Tongue (tissue), 3 donors: ENCODE measurements at places on chromosomes 5 and 9. TPM values are rescaled to one million over a fixed set of nuclear protein-coding genes. Genes with fewer than 3 reads are reported as not detected.

The LHX3 gene
- total RNA-seq = not detected

The CCDC183 gene
- total RNA-seq = not detected

The CCL28 gene
- 13.0 TPM for total RNA-seq

The ADAMTSL2 gene
- total RNA-seq = 4.3 TPM

The RETREG1 gene
- 160 TPM for total RNA-seq

The PTBP3 gene
- 32.1 TPM for total RNA-seq

The C1QTNF3 gene
- total RNA-seq = 122 TPM

The PLPPR1 gene
- total RNA-seq = 0.92 TPM

The IL3 gene
- total RNA-seq = not detected

- DNase-seq = no peak
Measured at GRCh38 chr9:135960411-135961276, 529 bp downstream of the UBAC1 start.

GRCh38 chr5:65062469-65063083, 293.8 kb downstream of the CWC27 start:
- DNase-seq = no peak

GRCh38 chr5:56520986-56521730, 288.0 kb upstream of the ANKRD55 start:
- DNase-seq = no peak

DNA sequence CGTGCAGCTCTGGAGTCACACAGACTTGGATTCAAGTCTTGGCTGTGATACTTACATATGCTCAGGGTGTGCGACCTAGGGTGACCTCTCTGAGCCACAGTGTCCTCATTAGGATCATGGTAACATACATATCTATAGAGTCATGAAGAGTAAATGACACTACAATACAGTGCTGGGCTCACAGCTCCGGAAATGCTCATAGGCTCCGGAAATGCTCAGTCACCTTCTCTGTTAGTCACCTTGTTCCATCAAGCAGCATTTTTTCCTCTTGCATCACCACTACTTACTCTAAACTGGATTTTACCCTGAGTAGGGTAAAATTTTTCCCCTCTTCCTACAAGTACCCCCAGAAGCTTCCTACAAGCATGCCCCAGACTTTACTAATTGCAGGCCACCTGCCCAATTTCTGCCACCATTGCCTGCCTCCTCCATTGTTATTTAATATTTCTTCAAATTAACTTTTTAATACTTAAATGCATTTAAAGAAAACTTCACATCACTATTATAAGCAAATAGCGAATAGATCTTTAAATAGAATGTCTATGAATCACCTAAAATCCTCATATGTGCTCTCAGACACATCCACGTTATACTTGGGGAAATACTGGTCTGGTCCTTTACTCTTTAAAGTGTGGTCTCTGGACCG, 147.6 kb upstream of the SPRY4 start:
- DNase-seq = no peak

DNA sequence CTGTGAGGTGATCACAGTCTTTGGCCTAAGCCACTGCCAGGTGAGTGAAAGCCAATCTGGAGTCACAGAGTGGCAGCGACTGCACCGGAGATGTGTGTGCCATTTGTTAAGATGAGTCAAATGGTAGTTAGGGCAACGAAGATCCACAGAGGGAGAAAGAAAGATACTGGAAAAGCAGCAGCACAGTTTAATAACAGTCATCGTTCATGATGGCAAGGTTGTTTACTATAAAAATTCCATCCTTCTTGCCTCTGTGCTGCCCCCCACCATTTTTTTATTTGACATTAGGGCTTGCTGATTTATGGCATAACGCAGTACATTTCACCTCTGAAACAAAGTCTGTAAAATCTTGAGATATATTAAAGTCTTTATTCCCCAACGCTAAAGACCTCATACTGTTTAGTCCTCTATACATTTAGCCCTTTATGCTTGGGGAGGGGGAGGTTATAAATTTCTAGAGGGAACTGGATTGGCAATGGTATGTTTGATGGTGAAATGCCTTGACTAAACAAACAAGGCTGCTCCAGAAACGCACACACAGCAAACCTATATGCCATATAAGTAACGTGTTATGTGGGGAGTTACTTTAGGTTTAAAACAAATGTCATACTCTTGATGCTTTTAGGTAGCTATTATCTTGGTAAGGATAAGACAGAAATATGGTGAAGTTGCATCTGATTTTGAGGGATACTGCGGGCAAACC, 55.8 kb upstream of the ABL1 start:
- DNase-seq = no peak

DNA sequence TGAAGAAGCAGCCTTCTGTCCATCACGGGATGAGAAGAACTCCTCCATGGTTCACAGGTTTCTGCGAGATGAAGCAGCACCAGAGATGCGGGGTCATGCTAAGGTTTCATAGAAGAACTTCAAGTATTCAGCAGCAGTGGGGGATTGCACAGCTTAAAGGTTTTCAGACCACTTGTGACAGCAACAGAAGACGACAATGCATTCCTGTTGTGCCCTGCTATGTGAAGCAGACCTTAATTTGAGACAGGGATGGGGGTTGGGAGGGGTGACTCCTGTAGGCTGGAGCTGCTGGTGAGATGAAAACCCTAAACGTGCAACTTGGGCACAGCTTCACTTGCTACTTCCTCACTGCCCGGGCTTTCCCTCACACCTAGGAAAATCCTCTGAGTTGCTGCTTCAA, 256.0 kb downstream of the SLIT3 start:
- DNase-seq = no peak

GRCh38 chr5:134114886-134115805, 665 bp downstream of the TCF7 start:
- DNase-seq = no peak

DNA sequence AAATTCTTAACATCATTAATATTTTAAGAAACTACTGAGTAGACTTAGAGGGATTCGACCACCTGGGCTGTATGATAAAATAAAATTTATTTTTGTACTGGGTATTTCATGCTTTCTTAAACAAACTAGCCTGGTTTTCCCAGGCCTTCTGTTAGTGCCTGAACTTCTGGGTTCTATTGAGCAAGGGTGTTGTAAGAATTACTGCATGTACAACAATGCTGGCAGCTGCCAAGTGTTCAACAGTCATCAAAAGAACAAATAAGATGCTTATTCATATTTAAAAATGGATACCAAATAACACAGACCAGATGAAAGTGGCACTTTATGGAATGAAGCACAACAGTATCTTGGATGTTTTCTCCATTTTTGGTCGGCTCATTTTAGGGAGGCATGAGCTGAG, 123.2 kb upstream of the FBXL7 start:
- DNase-seq = no peak

- no peak for DNase-seq
Measured at GRCh38 chr5:103886826-103887225, 324.2 kb upstream of the NUDT12 start.

- DNase-seq = no peak
Measured at GRCh38 chr5:107597803-107598202, 72.9 kb downstream of the EFNA5 start.

DNA sequence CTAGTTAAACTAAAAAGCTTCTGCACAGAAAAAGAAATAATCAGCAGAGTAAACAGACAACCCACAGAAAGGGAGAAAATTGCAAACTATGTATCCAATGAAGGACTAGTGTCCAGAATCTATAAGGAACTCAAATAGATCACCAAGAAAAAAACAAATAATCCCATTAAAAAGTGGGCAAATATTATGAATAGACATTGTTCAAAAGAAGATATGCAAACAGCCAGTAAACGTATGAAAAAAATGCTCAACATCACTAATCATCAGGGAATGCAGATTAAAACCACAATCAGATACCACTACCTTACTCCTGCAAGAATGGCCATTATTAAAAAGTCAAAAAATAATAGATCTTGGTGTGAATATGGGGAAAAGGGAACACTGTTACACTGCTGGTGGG, 119.9 kb downstream of the FRMD3 start:
- no peak for DNase-seq

- no peak for DNase-seq
Measured at GRCh38 chr5:152270096-152270495, 135.0 kb downstream of the NMUR2 start.

DNA sequence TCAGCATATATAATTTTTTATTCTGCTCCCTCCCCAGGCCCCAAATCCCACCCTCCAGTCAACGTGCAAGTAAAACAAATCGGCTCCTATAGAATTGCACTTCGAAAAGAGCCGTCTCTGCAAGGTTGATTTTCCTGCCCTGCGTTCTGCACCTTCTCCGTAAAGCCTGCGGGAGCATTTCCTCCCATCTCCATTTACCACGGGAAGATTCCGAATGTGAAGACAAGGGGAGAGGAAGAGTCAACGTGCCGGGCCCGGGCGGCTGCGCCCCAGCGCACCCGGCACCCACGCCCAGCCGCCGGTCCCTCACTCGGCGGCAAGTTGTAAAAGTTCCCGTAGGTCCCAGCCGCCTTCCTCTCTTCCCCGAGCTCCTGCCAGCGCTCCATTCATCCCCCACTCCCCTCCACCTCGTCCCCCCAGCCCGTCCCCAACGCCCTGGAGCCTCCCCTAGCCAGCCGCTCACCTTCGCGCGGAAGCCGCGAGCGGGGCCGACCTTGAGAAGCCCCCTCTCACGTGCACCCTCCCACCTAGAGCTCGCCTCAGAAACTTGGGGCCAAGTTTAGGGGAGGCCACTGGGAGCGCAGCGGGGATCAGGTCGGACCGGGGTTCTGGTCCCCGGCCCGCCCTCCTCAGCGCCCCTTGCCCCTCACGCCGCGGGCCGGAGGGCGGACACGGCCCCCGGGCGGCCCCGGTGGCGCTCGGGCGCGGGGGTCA, 431 bp downstream of the BNC2 start:
- peak; percentile 53 for DNase-seq

DNA sequence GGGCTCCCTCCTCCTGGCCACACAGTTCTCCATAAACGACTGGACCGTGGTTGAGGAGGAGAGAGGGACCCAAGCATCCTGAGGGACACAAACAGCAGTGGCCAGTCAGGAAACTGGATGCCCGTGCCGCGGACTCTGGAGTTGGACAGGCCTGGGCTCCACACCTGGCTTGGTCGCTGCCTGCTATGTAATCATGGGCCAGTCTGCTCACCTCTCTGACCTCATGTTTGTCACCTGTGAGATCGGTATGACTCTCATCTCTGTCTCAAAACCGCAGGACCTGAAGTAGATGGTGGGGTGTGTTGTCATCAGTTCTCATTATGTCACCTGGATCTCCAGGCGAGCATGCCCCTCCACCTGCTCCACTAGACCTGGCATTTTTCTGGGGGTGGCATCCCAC, 14.5 kb downstream of the CXXC5 start:
- DNase-seq = no peak

DNA sequence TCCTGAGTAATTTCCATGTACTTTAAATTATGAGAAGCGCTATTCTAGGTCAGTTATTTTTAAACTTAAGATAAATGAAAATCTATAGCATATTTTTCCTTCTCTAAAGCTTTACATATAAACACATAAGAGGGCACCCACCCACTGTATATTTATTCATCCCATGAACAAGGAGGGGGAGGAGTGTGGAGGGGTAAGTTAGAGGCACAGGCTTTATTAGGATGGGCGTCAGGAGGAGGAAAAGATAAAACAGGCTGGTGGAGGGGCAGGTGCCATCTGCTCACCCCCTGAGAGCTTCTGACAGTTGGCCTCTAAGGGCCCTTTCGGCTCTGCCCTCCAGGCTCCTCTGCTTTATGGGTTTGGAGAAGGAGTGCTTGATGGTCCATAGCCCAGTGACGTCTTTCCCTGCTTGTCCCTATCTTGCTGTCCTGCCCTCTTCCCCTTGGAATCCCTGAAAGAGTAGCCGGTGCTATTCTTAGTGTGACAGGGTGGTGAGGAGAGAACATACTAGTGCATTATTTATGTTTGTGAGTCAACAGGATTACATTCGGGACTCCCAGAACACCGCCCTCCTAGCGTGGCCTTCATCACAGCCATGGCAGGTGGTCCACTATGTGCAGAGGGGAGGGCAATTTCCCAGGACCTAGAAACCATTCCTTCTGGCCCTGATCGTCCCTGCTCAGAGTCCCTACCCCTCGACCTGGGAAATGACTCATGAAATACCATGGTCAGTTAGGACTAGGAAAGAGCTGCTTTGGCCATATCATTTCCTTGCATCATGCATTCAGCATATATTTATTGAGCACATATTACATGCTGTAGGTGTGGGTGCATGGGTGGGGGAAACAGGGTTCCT, 7.9 kb upstream of the SYNPO start:
- DNase-seq = peak; percentile 61

- no peak for DNase-seq
Measured at GRCh38 chr9:27602142-27602861, 29.0 kb upstream of the C9orf72 start.

DNA sequence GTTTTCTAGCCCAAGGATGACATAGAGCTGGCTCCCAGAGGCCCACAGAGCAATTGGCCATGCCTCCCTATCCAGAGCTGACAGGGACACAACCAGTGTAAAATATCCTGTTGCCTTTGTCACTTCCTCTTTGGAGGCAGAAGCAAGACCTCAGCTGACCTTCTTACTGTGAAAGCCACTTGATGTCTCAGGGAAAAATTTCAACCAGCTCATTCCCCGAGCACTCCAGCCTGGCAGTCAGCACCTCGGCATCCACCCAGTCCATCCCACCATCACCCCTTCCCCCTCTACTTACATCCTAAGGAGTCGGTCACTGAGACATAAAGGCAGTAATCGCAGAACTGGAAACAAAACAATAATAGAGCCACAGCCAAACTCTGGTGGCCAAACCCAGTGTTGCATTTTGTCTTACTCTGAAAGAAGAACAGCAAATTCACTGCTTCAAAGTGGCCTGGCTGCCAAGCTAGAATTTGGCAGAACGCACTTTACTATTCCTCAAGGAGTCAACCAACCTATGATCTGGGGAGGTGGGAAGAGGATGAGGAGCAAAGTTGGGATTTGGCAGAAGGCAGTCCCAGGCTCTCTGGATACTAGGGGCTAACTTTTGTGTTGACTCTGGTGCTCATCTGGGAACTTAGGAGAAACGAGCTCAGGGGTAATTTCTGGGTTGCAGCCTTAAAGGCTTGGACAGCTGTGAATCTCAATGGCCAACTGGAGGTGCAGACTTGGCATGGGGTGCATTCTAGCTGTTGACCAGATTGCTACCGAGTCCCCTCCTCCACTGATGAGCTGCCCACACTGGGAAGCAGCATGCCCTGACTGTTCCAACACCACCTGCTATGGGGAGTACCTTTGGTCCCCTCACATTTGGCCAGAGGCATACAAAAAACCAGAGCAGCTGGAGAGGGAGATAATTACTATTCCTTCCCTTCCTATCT, 13.6 kb downstream of the NIPAL4 start:
- no peak for DNase-seq

GRCh38 chr9:13823026-13823425, 490.9 kb downstream of the NFIB start:
- DNase-seq = peak; percentile 64

GRCh38 chr9:115444959-115445358, 327.0 kb upstream of the TNC start:
- DNase-seq = peak; percentile 50
